CD4-positive, alpha-beta T cell treated with Interleukin-15 for 4 hours (primary cell): ENCODE measurements at places on chromosomes 5 and 9.
A peak's percentile ranks its signal among the peaks of the same experiment; 100 is the strongest.

DNA sequence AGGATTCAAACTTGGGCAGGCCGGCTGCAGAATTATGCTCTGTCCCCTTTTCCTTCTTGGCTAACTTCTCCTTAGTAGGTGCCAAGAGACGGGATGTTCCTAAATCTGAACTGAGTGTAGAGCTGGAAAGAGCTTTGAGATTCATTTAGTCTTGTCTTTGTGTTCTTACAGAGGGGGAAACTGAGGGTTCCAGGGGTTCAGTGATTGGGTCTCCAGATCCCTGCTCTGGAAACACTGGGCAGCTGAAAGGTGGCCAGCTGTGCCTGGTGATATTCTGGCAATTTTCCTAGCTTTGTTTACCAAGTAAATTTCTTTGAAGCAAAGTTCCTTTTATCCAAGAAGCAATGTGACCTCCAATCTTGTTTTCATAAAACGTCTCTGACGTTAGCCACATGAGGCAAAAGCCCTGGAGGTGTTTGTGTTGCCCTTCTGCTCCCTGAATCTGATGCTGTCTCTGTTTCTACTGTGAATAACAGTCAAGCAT is 288.7 kb downstream of the ZSWIM6 start:
- no peak for DNase-seq

DNA sequence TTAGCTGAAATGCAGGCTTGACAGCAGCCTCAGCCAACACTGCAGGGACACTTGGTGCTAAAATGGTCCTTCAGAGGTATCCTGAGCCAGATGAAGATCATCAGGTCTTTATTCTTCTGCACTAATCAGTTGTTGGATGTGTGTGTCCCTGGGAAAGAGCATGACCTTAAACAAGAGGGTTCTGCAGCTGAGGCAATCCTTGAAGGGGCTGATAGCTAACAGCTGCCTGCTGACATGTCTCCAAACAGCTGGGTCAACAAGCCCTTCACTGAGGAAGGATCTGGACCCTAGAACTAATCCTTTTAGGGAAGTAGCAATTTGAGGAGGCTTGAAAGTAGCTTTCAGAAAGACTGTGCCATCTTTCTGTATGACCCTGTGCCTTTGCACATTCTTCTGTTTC is 376.3 kb upstream of the ACTBL2 start:
- DNase-seq, result no peak

GRCh38 chr5:154461531-154461930 is 15.7 kb downstream of the SAP30L start:
- no peak for DNase-seq

DNA sequence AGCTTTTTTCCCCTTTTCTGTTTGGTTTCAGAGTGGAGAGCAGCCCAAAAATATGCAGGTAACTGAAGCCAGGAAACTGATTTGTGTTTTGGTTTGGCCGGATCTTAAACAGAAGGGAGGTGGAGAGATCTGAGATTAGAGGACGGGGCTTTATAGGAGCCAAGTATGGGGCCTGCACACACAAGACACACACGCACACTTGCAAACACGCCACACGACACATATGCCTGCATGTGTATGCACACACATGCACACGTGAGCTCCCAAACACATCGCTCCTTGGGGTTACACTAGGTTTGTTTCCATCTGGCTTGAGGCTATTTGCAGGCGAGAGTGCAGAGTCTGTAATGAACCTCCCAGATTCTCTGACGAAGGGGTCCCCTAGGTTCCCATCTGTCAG is 18.3 kb downstream of the BTNL9 start:
- DNase-seq, result no peak

GRCh38 chr9:2704504-2704903 is 12.8 kb upstream of the KCNV2 start:
- DNase-seq, result no peak

- no peak for DNase-seq
Measured at GRCh38 chr5:163498886-163499285, 6.5 kb upstream of the MAT2B start.

DNA sequence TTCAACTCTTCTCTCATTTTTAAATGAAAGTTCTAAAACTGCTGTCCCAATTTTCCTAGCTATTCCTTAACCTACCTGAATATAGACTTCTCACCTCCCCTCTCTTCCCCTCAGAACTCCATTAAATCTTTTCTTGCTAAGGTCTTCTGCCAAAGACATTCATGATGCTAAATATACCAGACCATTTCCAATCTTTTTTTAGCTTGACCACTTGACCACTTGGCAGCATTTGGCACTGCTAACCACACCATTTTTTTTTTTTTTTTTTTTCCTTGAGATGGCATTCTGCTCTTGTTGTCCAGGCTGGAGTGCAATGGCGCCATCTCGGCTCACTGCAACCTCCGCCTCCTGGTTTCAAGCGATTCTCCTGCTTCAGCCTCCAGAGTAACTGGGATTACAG is 3.6 kb upstream of the ZNF131 start:
- no peak for DNase-seq

DNA sequence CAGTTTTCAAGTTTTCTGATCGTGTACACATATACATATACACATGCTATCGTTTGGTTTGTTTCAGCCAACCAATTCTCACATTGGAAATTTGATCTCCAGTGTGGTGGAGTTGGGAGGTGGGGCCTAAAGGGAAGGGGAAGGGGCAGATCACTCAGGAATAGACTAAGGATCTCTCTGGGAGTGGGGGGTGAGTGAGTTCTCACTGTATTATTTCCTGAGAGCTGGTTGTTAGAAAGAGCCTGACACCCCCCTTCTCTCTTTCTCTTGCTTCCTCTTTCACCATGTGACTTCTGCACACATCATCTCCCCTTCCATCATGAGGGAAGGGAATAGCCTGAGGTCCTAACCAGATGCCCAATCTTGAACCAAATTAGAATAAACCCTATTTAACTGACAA is 551.7 kb downstream of the MAT2B start:
- DNase-seq, result no peak

GRCh38 chr9:129275626-129276247 is 97.7 kb upstream of the IER5L start:
- no peak for DNase-seq

GRCh38 chr9:6711403-6711802 is 46.4 kb upstream of the KDM4C start:
- DNase-seq, result no peak

DNA sequence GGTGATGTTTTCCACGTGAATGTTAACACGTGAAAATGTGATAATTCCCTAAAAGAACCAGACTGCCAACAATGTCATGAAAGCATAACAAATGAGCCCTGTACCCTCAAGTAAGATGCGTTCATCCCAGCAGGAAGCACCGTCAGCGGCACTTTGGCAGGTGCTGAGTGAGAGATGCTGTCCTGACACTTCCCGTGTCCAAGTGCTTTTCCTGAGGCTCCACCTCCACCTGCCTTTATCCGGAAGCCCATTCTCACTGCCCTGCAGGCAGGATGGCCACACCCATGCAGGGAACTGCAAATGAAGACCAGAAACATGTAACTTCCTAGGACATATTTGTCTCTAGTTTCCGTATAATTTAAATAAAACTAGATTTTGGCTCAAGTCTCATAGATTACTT is 238.0 kb upstream of the IRX2 start:
- DNase-seq, result no peak

- DNase-seq, result no peak
Measured at GRCh38 chr5:170538696-170539586, 35.1 kb downstream of the KCNIP1 start.

DNA sequence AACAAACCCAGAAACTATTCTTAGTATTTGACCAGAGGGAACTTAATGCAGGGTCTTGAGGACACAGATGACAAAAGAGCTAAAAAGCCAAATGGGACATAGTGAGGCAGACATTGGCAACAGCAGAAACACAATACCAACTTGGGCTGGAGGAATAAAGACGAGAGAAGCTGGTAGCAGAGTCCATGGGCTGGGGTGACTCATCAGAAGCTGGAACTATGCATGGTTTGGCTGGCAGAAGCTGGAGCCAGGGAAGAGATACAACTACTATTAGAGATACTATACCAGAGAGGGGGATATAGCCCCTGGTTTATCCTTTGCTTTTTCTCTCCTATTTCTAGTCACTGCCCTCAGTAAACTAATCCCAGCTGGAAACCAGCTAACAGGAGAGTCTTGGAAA is 29.2 kb upstream of the DPYSL3 start:
- no peak for DNase-seq

GRCh38 chr5:91499943-91500531 is 116.9 kb upstream of the ARRDC3 start:
- peak; percentile 32 for DNase-seq

DNA sequence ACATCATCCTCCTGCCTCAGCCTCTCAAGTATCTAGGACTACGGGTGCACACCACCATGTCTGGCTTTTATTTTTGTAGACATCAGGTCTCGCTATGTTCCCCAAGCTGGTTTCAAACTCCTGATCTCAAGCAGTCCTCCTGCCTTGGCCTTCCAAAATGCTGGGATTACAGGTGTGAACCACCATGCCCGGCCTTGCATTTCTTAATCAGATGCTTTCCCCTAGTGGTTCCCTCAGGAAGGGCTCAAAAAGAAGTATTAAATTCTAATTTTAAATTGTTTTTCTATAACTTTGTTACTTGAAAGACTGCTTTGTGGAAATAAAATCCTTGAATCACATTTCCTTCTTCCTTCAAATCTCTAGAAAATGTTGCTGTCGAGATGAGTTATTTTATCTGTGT is 79.5 kb upstream of the ROR2 start:
- DNase-seq, result no peak

DNA sequence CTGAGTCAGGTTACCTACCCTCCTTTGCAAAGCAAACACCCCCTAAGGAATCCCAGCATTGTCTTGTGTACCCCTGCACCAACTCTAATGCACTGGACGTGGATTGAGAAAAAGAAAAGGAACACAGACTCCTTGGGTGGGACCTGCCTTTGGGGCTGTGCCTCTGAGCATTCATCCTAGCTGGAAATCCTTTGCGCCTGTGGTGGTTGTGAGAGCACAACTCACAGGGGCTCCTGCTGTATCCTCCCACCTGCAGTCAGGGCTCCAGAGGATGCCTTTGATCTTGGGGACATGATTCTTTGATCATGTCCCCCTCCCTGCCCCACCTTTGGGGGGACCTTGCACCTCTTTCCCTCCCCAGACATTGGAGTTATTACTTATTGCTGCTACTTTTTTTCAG is 338.5 kb downstream of the GADD45G start:
- no peak for DNase-seq

DNA sequence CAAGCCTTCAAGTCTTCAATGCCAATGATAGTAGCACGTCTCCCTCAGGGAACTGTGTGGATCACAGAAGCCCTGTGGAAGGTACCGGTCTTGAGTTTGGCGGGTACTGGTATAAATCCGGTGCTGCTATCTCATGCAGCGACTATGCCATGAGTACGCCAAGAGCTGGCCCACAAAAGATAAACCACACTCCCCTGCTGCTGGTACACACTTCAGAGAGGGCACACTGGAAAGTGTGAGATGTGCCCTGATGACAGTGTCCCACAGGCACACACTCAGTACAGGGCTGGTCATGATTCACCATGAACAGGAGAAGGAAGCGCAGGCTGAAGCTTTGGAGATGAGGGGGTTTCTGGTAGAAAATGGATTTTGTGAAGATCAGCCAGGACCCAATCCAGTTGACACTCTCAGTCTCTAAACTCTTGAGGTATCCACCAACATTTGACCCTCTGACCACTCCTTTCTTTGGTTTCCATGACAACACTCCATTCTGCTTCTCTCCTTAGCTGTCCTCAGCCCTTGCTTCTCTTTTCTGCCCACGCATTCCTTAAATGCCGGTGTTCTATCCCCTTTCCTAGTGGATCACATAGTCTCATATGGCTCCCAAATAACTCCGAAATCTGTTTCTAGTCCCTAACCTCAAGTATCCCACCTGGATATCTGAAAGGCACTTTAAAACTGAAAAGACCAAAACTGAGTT is 5.1 kb downstream of the AMACR start:
- DNase-seq, result no peak

GRCh38 chr9:10251490-10251889 is 361.3 kb downstream of the PTPRD start:
- no peak for DNase-seq

DNA sequence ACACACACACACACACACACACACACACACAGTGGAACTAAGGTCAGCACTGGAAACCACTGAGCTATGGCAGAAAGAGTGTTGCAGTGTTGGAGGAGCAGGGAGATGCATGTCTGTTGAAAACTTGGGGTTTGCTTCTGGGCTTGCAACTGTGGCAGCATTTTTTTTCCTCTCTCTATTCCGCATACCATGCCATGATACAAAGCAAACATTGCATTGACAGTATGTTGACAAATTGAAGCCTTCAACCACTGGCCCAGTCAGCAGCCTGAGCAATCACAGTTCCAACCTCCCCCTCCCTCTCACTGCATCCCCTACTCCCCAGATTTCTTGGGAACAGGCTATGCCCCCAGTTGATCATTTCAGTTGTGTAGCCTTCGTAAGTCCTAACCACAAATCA is 478.1 kb upstream of the WWC1 start:
- no peak for DNase-seq

DNA sequence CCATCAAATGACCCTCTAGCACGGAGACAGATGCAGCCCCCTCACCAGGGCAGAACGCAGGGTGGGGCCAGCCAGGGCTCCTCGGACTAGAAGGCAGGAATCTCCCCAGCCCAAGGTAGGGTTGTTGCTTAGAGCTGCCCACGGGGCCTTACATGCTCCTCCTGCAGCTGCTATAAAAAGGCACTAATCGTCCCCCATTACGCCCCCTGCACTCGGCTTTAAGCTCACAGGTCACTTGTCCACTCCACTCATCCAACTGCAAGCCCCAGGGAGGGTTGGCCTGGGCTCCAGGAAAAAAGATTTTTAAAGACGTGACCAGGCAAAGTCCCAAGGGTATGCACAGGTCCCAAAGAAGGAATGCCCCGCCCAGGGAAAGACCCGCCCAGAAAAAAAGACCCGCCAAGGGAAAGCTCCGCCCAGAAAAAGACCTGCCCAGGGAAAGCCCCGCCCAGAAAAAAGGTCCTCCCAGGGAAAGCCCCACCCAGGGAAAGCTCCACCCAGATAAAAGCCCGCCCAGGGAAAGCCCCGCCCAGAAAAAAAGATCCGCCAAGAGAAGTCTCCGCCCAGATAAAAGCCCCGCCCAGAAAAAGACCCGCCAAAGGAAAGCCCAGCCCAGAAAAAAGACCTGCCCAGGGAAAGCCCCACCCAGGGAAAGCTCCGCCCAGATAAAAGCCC is 11.1 kb downstream of the GRIN1 start:
- no peak for DNase-seq

DNA sequence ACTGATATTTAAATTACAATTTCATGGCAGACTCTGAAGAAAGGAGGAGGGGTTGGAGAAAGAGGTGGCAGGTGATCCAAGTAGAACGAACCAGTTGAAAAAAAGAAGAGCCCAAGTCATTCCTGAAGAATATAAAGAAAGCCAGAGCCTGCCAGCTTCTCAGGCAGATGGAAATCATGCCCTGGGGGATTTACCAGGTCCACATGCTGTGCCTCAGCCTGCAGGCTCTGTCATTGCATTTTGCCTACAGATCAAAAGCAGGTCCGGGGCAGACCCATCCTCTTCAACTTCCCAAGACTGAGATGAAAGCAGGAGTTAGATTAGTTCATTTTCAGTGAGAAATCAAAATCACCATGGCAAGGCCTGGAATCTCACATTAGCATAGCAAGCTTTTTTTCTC is 48.5 kb downstream of the GDNF start:
- DNase-seq, result no peak

GRCh38 chr5:87791869-87792268 is 379.1 kb upstream of the CCNH start:
- DNase-seq, result no peak
